CD4-positive, alpha-beta T cell (primary cell): ENCODE measurements at places on chromosomes 6 and 20. TPM values are rescaled to one million over a fixed set of nuclear protein-coding genes. Genes with fewer than 3 reads are reported as not detected.

The CALHM4 gene
- not detected for total RNA-seq

The HNF4A gene
- not detected for total RNA-seq

The RAMACL gene
- 0.52 TPM for total RNA-seq

- DNase-seq, result no peak
These were observed 81.4 kb upstream of the DUSP22 start for GRCh38 chr6:210778-211374.

- DNase-seq, result no peak
These were observed 71.5 kb upstream of the ATXN1 start for GRCh38 chr6:16832721-16833120.

- no peak for DNase-seq
These were observed 72.3 kb upstream of the DST start for GRCh38 chr6:56714982-56715456.

DNA sequence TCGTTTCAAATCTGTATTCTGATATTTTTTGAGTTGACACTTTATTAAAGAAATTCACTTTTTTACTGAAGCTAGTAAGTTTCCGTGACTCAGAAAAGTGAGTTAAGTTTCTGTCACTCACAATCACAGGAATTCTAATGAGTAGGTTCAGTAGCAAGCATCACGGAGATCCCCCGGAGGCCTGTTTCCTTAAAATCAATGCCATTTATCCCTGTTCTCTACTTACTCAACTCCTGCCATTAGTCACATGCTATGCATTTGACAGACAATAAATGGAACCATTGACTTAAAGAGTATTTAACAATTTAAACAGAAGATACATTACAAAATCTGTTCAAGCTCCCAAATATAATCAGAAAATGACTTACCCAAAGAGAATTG, 9.1 kb downstream of the SLC18B1 start:
- DNase-seq, result no peak

GRCh38 chr6:5205035-5205507, 55.7 kb downstream of the LYRM4 start:
- no peak for DNase-seq
